Epithelial cell of prostate (primary cell): ENCODE measurements at places on chromosomes 4 and X.

- DNase-seq, result no peak
These were observed 37.7 kb upstream of the RAB33B start for GRCh38 chr4:139416073-139416673.

GRCh38 chrX:37779857-37780256 is at the start of gene CYBB:
Gene CYBB (plus strand): TSS chrX:37780059. CDS start chrX:37780078, 19 bp downstream.
- no peak for DNase-seq

GRCh38 chrX:122046815-122047214 is 999.4 kb downstream of the GLUD2 start:
- DNase-seq, result no peak

DNA sequence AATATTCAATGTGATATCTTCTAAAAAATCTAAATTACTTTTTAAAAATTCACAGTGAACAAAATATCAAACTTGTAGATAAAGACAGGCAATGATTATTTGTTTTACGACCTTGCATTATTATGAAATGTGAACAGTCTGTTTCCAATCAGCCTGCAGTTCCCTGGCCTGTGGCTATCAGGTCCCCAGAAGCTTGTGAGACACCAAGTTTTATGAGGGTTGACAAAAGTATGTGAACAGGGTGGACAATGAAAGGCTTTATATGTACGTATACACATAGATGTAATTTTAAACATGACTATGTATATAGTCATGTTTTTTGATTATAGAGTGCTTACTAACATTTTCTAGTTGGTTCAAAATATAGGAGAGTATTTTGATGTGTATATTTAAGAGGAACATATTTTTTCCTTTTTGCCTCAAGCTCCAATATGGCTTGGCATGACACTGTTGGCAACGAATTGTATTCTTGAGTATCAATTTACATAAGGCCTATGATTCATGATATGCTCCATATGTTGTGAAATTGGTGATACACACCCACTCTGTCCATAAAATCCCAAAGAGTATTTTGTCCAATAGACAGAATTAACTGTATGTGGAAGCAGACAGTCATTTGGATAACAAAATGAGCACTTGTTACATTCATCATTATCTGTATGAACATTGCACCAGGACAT is 55.7 kb downstream of the BTC start:
- peak; percentile 62 for DNase-seq

DNA sequence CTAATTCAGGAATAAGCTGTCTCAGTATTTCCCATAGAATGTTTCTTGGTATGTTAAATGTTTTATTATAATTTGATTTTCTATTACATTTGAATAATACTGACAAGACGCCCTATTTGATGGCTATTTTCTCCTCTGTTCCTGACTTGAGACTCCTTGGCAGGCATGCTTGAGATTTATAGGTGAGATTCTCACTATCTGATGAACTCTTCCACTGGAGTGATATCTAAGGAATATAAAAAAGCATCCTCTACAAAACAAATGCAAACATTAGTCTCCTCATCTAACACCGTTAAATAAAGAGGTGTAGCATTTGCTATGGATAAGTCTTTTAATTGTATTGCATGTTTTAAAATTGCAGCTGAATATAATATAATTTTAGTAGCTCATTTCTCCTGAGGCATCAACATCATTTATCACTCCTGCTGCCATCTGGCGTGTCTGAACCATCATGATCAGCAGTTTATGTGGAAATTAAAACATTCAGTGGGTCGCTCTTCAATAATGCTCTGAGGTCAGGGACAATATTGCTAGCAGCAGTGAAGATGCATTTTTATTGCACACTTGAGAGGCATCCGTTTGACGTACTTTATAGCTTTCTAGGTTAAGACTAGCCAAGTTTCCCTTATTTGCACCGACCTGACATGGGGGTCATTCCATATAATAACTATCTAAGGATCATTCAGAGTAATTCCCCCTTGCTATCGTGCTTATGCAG is 210.4 kb upstream of the GALNTL6 start:
- DNase-seq, result no peak

- DNase-seq, result no peak
These were observed 89.7 kb downstream of the BCOR start for GRCh38 chrX:40007756-40008705.

- DNase-seq, result no peak
These were observed 18.0 kb downstream of the SPINK2 start for GRCh38 chr4:56803471-56803870.

DNA sequence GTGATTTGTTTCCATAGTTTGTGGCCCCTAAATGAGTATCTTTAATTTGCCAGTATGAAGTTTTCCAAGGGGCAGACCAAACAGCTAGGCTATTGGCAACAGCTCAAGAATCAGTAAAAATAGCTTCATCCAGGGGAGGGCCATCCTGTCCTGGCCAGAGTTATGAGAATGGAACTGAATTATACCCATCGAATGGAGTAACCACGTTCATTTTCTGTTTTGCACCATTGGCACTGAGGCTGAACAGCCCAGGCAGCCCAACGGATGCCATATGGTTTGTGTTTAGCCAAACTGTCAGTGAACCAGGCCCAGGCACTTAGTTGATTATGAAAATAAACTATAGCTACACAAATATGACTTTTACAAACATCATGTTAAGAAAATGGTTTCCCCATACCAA is 17.7 kb upstream of the ASB5 start:
- DNase-seq, result no peak
